ENCODE measurements at places on chromosomes 11 and 22.

DNA sequence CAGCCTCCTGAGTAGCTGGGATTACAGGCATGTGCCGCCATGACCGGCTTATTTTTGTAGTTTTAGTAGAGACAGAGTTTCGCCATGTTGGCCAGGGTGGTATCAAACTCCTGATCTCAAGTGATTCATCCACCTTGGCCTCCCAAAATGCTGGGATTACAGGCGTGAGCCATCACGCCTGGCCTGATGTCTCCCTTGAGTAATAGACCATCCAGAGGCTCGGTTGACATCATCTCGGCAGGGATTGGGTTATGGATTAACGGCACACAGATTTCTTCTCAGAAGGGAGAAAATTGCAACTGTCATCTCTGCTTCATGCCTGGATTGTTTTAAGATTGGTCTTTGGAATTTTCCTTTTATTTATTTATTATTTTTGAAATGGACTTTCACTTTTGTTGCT lies 239.2 kb upstream of the LARGE1 start:
- DNase-seq, result no peak

DNA sequence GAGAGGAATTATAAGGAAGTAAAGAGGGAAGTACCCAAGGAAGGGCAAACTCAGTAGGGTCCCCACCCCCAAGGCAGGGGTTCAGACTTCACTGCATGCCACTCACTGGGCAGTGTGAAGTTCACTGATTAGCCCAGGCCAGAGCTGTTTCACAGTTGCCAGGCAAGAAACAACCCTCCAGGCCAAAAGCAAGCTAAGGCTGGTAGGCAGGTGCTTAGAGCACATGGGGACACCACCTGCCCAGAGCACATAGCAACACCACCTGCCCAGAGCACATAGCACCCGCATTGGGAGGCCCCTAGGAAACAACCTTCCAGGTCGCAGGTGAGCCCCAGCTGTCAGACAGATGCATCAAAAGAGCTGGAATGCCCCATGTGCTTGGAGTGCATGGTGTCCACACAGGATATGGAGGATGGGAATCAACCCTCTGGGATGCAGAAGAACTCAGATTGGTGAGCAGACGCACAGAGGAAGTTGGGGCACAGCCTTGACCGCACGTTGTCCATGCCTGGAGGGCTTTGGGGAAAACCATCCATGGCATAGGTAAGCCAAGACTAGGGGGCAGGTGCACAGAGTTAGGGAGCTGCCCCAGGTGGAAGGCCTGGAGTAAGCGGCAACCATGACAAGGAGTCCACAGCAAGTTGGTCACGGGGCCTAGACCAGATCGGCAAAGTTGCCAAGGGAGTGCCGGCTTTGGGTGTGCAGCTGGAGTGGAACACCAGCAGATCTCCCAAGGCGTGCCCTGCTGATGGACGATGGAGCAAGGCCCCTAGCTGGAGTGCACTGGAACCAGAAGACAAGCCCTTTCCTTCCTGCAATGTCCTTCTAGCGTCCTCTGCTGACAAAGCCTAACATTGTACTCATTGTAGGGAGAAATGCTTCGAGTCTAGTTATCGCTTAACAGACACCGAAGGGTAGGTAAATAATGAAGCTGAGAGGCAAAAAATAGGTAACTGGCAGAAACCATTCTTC lies 7.8 kb upstream of the TMEM216 start:
- no peak for DNase-seq

DNA sequence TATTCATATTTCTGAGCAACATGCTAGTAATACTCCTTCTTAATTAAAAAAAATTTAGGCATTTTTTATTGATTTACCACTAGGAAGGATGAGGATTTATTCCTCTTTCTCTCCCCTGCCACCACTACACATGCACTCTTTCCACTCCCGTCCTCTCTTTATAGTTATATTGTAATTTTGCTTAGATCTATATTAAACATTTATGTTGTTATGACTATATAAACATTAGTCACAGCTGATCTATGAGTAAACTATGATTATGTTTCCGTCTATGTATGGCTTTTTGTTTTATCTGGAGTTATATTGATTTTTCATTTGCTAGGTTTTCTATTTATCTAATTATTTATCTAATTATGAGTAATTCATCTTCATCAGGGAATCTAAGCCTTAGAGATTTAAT lies 17.8 kb downstream of the CCDC15 start:
- DNase-seq, result no peak

DNA sequence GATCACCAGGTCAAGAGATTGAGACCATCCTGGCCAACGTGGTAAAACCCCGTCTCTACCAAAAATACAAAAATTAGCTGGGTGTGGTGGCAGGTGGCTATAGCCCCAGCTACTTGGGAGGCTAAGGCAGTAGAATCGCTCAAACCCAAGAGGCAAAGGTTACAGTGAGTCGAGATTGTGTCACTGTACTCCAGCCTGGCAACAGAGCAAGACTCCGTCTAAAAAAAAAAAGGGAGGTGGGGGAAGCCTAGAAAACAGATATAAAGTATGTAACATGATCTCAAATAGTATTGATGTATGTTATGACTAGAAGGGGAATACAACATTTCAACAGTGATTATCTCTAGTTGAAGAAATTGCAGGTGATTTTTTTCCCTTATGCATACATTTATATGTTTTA lies 61.4 kb downstream of the SLC1A2 start:
- no peak for DNase-seq

DNA sequence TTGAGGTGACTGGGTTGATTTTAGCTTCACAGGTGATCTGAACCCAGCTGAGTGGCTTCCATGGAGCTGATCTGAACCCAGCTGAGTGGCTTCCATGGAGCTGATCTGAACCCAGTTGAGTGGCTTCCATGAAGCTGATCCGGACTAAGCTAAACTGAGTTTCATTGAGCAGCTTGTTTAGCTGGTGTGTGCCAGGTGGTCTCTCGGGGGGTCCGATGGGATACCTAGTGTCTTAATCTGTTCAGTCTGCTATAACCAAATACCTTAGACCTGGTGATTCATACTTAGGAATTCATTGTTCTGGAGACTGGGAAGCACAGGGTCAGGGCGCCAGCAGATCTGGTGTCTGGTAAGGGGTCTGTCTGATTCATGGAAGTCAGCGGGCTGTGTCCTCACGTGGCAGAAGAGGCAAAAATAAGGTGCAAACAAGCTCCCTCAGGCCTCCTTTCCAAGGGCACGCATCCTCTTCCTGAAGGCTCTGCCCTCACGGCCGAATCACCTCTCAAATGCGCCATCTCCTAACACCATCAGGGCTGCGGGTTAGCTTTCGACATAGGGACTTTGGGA lies 52.5 kb upstream of the KCNQ1OT1 start:
- DNase-seq, result no peak

GRCh38 chr11:23590596-23591308 lies 730.5 kb upstream of the CCDC179 start:
- DNase-seq, result no peak

- DNase-seq, result no peak
Observed at GRCh38 chr22:49524362-49524761, 303.3 kb downstream of the BRD1 start.

GRCh38 chr11:6693342-6694228 lies 10.4 kb upstream of the MRPL17 start:
- no peak for DNase-seq

DNA sequence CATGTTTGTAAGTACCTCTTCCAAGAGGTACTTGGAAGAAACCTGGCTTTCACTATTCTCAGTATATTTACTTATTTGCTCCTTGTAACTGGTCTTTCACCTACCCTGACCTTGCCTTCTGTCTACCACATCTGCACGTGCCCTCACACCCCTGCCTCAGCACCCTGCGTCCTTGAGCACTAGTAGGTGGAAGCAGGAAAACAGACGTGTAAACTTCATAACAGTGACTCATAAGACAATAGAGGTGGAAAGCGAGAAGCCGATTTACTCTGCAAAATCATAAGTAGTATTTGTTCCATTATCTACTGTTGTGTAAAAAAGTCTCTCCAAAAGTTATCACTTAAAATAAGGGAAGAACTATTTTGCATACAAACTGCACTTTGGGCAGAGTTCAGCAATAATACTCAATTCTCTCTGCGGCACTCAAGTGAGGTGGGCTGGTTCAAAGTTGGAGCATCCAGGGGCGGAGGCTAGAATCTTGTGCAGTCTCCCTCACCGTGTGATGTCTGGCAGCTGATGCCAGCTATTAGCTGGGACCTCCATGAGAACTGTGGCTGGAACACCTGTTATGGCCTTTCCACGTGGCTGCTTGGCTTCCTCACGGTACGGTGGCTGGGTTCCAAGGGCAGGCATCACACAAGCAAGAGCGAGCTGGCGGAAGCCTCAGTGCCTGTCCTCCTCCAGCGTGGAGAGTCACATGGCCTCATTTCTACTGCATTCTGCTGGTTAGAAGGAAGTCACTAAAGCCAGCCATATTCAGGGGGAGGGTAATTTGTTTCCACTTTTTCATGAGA lies 30.4 kb downstream of the PACS1 start:
- DNase-seq, result peak; percentile 15

- DNase-seq, result no peak
Observed at GRCh38 chr11:47906066-47906465, 57.9 kb upstream of the NUP160 start.

DNA sequence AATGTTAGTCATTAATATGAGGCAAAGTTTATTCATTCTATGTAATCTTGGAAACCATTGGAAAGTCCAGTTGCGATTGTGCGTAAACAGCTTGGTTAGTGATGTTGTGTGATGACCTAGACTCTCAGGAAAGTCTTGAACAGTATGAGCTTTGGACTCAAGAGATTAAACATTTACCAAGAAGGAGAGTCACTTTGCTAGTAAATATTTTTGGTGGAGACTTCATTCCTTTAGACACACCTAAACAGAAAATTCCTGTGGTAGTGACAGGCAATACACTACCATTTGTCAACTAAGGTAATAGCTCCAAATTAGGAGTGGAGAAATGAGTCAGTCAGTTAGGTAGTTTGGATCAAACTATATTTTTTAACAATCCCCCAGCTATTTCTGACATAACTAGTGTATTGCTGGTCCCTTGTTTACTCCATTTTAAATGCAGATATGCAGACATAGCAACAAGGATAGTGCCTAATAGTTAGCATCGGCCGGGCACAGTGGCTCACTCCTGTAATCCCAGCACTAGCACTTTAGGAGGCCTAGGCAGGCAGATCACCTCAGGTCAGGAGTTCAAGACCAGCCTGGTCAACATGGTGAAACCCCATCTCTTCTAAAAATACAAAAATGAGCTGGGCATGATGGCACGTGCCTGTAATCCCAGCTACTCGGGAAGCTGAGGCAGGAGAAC lies 89.3 kb downstream of the ARHGAP42 start:
- no peak for DNase-seq

DNA sequence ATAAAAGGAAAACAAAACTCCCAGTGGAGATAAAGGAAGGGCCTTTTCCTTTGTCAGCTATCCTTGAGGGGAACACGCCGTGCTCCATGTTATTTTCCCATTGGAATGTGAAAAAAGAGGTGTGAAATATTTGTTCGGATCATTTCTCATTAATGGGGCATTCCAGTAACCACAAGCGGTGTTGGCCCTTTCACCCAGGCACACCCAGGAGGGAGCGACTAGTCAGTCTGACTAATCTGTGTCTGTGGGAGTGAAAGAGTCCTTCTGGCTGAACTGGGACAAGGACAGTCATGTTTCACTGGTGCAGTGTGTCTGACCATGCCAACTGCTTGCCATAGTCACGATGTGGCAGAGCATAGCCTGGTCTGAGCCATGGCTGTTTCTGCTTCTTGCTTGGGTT lies 13.0 kb upstream of the MYEOV start:
- no peak for DNase-seq

- no peak for DNase-seq
Observed at GRCh38 chr22:44721213-44721612, 19.2 kb downstream of the PRR5 start.

DNA sequence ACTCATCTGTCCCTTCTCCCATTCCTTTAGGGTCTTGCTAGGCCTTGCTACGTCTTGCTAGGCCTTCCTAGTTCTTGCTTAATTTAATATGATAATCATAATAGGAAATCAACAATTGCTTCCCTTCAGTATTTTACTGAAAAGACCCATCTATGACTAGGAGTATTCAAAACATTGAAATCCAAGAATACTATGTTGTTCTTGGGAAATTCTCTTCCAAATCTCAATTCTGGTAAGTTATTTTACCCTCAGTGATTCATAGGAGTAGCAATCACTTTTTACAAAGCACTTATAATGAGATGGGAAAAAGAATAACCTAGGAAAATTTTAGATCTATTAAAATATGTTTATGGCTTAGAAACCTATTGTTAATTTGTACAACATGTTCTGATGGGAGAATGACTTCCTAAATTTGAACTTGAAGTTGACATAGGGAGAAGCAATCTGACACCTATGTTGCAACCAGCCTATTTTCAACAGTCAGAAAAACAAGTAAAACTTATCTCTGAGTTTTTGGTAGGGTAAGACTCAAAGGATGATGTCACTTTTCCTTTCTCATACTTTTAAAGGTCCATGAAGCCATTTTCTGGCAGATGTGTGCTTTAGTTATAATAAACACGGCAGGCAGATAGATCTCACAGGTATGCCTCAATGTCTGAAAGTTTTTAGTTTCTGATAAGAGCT lies 29.5 kb upstream of the HIPK3 start:
- no peak for DNase-seq

GRCh38 chr11:121029813-121030445 lies 6.0 kb downstream of the TBCEL start:
- DNase-seq, result no peak

DNA sequence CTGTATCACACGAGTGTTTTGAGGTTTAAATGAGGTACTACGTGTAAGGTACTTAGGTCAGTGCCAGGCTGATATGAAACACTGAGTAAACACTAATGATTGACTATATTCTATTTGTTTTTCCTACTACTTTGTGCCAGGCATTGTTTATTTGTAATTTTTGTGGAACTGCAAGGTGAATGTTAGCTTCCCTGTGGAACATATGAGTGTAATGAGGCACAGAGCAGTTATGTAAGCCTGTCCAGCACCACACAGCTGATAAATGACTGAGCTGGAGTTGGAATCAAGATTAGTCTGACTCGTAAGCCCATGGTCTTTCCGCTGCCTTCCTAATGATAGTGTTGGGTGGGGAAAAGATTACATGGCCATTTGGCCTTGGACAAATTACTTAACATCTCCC lies 5.9 kb downstream of the SLC37A2 start:
- DNase-seq, result no peak

GRCh38 chr11:109320595-109320994 lies 101.4 kb upstream of the C11orf87 start:
- no peak for DNase-seq

- no peak for DNase-seq
Observed at GRCh38 chr11:70477609-70478008, 79.3 kb downstream of the CTTN start.

DNA sequence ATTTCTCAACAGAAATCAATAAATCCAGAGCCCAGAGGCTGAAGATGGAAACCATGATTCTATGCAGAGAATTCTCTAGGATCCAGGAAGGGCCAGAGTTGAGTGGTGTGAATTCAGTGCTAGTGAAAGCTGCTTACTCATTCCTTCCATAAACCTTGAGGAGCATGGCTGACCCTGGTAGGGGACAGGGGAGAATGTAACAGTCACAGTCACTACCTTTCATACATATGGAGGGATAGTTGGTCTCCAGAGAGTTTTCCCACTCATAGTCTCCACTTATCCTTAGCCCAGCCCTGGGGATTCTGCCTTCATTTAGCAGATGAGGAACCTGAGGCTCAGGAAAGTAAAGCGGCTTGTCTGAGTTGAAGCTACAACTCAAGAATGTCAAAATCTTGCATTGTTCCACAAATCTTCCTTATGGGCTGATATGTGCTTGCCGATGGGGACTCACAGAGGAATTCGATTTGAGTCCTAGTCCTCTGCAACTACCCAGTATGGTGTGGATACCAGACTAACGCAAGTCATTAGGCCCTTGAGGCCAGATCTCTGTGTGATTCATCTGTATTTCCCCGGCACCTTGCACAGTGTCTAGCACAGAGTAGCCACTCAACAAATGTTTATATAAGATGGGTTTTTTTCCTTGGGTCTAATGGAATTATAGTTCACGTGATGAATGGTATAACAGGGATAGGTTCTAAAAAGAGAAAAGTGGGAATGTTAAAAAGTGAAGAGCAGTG lies 3.7 kb upstream of the ANAPC15 start:
- DNase-seq, result no peak

Measured in esophagus squamous epithelium (tissue), 5 donors.